ENCODE measurements at places on chromosomes 5 and 9. TPM values are rescaled to one million over a fixed set of nuclear protein-coding genes. Genes with fewer than 3 reads are reported as not detected.

DNA sequence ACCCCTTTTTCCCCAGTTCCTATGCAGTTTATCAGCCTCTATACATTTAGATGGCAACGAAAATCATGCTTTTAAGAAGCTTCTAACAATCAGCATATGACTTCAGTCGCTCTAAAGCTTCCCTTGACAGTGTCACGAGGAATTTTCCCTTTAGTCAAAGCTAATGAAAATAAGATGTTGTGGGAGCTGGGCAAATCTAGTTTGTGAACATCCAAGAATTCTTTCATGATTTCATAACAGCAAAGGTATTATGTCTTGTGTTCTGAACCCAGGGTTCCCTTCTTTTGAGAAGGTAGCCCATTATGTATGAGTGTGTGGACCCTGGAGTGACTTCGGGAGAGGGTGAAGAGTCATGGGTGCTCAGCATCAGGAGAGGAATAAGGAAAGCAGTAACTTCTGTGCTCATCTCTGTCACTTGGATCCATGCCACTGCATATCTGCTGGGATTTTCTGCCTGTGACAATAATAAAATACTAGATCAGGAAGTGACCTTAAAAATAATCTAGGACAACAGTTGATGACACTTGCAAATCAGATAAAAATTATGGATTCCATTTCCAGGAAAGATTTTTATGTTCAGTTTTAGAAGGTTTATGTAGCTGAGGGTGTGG is 102.4 kb downstream of the PCSK1 start:
- DNase-seq: no peak

DNA sequence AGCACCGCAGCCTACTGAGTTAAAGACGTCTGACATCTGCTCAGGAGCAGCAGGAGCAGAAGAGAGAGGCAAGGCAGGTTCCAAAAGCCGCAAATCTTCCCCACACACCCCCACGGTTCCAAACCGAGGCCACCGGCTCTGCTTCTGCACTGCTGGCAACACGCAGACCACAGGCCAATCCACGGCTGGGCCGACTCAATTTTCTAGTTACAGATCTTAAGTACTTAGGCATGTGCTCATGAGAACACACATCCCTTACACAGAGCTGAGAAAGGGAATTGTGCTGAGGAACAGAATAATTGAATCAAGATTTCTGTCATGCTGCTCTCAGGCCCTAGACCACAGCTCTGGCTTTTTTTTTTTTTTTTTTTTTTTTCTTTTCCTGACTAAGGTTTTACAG is 32.6 kb downstream of the PAX5 start:
- DNase-seq: no peak

DNA sequence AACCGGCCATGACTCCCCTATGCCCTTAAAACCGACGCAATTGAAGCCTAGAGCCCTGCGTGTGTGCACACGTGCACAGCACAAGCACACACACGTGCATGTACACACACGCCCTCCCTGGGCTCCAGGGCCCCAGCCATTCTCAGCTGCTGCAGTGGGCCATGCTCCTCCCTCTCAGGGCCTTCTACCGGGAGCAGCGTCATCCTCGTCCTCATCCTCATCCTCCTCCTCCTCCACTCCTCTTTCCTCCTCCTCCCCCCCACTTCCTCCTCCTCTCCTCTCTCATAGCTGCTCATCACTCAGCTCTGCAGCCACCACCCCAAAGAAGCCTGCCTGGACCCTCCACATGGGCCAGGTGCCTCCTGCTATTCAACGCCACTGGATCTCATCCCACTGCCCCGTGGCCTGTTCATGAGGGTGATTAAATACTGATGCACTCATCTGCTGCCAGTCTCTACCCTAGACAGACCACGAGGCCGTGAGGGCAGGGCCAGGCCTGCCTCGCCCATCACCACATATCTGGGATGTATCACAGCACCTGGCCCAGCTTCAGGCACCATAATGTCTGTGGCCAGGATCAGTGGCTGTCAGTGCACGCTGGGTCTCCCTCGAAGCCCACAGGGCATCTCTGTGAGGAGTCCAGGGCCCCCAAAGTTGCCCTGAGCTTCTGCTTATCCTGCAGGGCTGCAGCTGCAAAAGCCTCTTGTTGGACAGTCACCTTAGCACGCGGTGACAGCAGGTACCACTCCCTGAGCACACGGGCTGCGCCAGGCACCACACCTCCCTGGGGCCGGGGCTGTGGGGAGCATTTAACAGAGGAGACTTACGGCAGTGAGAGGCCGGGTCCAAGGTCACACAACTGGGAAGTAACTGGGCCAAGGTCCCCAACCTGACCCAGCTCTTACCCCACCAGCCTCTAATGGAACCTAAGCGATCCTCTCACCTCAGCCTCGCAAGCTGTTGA is 9.8 kb downstream of the FAM78A start:
- DNase-seq: no peak

GRCh38 chr5:151382576-151382975 is 35.2 kb upstream of the SLC36A2 start:
- DNase-seq: no peak

GRCh38 chr9:7342229-7342628 is 457.3 kb downstream of the DMAC1 start:
- DNase-seq: no peak

- DNase-seq: no peak
Measured at GRCh38 chr5:94575196-94575595, 43.2 kb downstream of the KIAA0825 start.

DNA sequence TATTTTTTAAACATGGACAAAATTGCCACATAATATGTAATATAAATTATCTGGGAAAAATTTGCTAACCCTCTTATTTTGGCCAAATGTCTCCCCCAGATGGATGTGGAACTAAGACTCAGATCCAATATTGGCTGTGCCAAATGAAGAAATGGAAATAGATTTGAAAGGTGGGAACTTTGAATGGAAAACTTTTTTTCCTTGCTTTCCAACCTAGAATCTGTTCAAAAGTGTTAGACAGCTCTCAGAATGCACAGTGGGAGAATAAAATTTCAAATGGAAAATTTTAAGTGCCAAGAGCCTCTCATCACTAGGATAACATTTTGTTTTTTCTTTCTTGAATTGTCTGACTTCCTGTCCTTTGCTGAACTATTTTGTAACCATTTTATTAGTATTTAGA is 142.6 kb upstream of the GAS1 start:
- no peak for DNase-seq

DNA sequence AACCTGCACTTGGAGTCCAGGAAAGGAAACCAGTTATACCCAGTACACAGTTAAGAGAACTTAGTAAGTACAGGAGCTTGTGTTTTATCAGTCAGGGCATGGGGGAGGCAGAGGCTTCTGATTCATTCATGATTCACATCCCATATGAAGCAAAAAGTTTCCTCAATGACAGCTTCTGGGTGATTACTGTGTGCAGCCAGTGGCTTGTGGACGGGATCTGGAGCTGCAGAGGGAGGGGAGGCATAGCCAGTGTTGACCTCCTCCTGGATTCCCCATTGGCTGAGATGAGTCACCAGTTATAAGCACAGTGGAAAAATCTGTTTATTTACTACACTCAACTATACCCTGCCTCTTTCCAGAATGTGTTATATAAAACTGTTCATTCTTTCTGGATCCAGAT is 17.7 kb downstream of the IL31RA start:
- DNase-seq: no peak

DNA sequence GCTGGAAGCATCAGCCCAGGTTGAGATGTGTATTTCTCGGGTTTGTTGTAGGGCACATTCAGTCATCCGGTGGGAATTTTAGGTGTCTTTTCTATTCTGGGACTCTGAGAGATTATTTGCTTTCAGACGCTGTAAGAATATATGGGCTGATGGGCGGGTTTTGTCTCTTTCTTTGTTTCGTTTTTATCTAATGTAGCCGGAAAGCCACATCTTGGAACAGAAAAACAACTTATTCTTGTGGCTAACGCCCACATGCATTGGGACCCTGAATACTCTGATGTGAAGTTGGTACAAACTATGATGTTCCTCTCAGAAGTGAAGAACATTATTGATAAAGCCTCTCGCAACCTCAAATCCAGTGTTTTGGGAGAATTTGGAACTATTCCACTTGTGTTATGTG is 22.4 kb downstream of the SCGB3A1 start:
- DNase-seq: no peak

DNA sequence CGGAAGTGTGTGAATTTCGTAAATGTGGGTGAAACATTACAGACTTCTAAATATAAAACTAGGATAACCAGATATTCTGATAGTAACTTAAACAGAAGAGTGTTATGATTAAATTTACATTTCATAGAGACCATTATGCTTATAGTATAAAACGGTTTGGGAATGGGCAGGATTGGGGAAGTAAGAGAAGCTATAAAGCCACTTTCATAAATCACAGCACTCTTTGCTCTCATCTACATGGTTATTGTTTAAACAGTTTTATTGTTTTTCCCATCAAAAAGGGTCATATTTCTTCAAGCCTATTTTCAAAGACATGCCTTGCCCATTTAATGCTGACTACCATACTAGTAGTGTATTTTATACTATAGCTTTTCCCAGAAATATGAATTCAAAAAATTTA is 9.2 kb downstream of the ZFR start:
- DNase-seq: no peak

- no peak for DNase-seq
Measured at GRCh38 chr9:128055344-128056040, 11.6 kb downstream of the NAIF1 start.

DNA sequence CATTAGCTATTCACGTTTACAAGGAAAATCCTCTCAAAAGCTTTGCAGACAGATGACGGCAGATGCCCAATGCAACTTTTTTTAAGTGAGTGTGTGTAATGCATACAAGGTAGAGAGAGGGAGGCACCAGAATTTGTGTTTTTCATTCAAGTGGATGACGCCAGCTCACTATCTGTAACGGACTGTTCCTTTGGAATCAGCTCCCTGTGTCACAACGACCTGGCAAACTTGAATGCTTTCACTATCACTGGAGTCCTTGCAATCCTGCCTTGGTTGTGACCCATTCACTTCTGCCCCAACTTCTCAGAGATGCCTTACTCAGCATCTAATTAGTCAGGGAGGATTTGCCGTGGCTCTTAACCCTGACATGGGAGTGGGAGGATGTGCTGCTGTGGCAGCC is 148.5 kb downstream of the BNC2 start:
- no peak for DNase-seq

- no peak for DNase-seq
Measured at GRCh38 chr9:98097836-98098235, 21.2 kb downstream of the TRIM14 start.

GRCh38 chr5:94391996-94392395 is 226.4 kb downstream of the KIAA0825 start:
- no peak for DNase-seq

- no peak for DNase-seq
Measured at GRCh38 chr5:73182307-73182706, 9.3 kb downstream of the TMEM174 start.

- DNase-seq: no peak
Measured at GRCh38 chr9:126424511-126424910, 97.9 kb downstream of the MVB12B start.

MAML1 gene
- total RNA-seq: 42.2 TPM

PAEP gene
- total RNA-seq: not detected

TEX48 gene
- not detected for total RNA-seq

ITGA1 gene
- total RNA-seq: 4.1 TPM

PCDHGA4 gene
- 3.9 TPM for total RNA-seq

GPRIN1 gene
- 5.8 TPM for total RNA-seq

ARL14EPL gene
- not detected for total RNA-seq

WWC1 gene
- 29.1 TPM for total RNA-seq

ORM2 gene
- total RNA-seq: 1.6 TPM

All from WTC11 (cell line).